RCC 7860 (cell line): ENCODE measurements at places on chromosomes 12 and 14.

DNA sequence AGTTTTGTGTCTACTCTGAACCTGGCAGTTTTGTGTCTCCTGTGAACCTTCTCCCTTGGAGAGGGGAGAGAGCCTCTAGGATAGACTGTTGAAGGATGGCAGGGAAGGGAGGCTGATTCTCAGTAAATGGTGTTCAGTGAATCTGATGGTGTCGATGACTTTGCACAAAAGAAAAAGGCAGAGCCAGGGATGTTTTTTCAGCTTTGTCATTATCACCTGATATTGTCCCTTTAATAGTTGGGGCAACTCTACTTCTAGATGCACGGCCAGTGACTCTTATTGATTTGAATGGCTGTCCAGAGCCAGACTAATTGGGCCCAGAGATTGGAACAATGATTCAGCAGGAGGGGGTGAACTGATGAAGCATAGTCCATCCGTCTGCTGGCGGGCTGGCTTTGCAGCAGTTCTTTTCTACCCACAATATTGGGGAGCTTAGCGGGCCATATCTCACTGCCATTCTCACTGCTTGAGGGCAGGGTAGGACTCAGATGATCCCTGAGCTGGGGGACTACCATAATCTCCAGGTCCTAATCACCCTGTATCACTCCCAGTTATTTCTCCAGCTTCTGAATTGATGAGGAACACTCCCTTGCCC is 93.1 kb downstream of the ADCK1 start:
- DNase-seq, result no peak

DNA sequence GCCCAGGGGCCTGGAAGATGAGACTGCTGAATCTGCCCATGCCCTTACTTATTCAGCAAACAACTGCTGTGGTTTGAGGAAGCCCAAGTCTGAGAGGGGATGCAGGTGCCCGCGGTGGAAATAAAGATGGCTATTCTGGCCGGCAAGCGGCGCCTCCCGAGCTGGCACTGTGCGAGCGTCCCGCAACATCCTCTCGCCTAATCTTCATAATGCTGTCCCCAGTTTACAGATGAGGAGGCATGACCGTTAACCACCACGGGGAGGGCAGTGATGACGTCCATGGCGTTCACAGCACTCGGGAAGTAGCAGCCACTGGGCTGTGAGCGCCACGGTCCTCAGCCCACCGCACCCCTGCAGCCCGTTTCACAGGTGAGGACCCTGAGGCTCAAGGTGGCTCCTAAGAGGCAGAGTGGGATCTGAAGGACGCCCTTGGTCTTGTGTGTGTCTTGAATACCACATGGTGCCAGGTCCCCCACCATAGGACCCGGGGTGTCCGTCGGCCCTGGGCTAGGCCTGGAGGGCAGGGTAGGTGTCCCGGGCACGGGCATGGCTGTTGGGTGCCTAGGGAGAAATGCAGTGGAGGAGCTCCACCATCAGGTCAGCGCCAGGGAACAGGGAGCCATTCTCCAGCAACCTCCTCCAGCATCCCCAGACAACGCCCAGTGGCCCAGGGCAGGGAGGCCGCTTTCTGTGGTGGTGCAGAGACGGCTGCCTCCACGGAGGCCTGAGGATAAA is 20.2 kb downstream of the CHGA start:
- DNase-seq, result no peak

- DNase-seq, result no peak
Observed at GRCh38 chr14:42023452-42023851, 416.8 kb downstream of the LRFN5 start.

- no peak for DNase-seq
Observed at GRCh38 chr12:1069846-1070245, 78.8 kb downstream of the ERC1 start.

DNA sequence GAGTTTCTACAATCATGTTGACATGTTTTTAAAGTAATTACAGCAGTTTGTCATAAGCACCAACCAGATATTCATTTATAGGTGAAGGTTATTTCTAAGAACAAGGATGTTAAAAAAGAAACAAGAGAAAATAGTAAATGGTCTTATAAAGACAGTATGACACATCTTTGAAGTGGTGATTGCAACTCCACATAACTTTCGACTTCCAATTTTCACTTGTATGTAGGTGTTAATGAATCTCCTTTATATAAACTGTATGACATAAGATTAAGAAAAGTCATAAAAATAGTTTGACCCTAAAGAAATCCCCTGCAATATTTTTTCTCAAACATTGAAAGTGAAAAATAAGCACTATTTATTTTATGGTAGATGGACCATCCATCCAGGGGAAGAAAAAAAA is 144.8 kb upstream of the PTPRQ start:
- DNase-seq, result no peak

DNA sequence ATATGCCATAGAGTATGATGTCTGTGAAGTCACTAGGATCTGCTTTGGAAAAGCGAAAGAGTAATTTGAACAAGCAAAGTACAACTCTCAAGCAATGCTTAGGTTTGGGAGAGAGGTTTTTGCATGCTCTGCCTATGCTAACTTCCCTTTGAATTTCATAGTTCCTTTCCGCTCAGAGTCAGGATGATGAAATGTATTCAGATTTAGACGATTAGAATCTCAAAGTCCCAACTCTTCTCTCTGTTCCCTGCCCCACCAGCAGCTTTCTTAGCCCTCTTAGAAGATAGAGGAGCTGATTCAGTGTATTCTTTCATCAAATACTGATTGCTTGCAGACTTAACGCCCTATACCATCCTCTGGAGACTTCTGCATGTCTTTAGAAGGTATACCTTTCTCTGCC is 11.5 kb downstream of the RAB5B start:
- DNase-seq, result no peak

DNA sequence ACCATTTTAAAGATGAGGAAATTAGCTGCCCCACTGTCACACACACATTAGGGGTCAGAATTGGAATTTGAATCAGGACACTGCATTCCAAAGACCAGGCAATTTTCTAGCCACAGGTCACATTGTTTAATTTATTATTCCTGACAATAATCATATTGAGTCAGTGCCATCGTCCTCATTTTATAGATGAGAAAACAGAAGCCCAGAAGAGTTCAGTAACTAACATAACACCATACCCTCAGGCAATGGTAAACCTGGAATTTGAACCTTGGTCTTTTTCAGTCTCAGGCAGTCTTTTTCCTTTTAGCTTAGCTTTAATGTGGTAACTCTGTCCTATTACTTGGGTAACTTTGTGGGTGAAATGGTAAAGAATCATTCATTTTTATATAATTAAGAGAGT is 330.3 kb upstream of the SYT1 start:
- no peak for DNase-seq

DNA sequence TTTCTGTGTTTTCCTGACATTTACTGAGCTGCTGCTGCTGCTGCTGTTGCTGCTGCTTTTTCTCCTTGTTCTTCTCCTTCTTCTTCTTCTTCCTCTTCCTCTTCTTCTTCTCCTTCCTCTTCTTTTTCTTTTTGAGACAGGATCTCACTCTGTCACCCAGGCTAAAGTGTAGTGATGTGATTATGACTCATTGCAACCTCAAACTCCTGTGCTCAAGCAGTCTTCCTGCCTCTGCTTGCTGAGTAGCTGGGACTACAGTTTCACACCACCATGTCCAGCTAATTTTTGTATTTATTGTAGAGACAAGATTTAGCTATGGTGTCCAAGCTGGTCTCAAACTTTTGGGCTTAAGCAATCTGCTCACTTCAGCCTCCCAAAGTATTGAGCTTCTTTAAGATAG is 95.8 kb downstream of the TMTC3 start:
- DNase-seq, result peak; percentile 81

GRCh38 chr12:51150777-51151176 is 22.2 kb downstream of the TFCP2 start:
- DNase-seq, result no peak

GRCh38 chr14:80940146-80940545 is 1.4 kb downstream of the CEP128 start:
- no peak for DNase-seq

- peak; percentile 58 for DNase-seq
Observed at GRCh38 chr12:105382771-105383622, 52.5 kb downstream of the C12orf75 start.

GRCh38 chr12:25319233-25319984 is 68.7 kb upstream of the KRAS start:
- DNase-seq, result no peak

DNA sequence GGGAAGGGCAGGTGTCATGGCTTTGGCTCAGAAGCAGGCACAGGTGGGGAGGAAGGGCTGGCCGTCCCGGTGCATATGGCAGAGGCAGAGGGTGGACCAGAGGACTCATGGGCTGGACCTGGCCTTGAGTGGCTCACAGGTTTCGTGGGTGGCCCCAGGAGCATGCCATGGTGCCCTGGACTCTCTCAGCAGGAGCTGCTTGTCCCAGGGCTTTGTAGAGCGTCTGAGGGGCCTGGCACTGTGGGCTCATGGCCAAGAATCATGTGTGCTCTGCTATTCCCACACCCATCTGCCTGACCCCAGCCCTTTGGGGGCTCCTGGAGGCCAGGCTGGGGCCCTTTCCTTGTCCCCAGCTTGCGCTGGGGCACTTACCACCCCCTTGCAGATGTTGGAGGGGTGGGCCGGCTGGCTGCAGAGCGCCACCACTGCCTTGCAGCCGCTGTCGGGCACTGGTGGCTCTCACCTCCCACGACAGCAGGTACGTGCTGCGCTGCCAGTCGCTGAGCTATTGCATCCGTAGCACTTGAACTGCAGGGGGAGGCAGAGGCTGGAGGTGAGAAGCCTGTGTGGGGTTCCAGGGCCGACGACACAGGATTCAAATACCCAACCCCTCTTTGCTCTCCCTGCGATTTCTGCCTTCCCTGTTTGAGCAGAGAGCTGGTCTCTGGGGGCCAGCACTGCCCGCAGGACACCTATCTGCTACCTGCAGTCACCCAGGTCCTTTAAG is 187.4 kb upstream of the PRMT8 start:
- no peak for DNase-seq

DNA sequence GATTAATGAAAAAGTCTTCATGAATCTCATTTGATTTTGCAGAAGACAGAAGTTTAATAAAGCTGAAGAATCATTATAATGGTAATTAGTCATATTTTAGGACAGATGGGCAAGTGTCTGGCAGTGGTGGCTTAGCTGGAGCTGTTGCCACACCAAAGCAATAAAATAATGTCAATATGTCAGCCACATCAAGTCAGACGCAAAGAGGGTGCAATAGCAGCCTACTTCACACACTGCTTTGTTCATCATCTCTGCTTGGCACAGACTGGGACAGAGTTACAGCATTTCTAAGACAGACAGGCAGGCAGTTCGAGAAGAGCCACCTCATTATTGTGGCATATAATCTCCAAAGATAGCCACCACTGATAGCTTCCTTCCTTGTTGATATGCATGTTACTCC is 16.9 kb upstream of the KRR1 start:
- DNase-seq, result no peak

DNA sequence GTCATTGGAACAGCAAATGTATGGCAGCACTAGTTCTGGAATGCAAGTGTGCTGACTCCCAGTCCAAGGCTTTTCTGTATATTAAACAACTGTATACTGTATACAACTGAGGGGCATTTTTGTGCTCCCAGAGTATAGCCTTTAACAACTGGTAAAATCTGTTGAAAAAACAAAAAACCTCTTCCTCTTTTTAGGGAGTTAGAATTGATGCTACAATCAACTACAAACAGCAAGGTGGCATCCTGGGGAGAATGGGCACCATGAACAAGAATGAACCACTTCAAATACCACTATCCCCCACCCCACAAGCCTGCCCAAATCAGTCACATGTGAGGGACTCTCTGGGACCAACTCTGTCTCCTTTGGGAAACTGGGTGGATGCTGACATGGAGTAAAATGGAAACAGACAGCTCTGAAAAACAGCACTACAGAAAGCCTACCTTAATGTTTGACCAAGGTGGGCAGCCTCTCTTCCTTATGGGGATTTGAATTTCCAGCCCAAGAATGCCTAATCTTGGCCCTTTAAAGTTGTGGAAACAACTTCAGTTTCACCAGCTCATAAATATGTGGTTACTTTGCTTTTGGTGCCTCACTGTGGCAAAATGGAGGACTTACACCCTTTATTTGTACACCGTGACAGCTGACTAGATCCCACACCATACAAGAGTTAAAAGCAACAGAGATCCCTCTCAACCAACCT is 7.5 kb downstream of the VTI1B start:
- peak; percentile 5 for DNase-seq

DNA sequence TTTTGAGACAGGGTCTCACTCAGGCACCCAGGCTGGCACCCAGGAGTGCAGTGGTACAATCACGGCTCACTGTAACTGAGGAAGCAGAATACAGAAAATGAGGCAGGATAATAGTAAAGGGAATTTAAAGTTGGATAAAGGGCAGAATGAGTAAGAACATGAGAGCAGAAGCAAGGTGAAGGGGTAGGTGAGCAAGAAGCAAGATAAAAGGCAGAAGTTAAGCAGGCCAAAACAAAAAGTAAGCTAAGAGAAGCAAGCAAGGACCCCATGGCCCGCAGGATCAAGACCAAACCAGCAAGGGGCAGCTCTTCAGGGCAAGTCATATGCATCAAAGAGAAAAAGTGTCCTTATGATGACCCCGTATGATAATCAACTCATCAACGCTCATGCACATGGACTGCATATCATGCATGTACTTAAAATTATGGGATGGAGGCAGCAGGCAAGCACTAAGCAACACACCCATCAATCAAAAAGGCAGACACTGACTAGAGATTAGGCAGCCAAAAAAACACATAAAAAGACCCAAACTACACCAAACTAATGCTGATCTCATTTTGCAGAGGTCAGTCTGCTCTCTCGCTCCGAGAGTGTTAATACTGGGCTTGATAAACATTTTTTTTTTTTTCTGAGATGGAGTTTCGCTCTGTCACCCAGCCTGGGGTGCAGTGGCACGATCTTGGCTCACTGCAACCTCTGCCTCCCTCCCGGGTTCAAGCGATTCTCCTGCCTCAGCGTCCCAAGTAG is 11.6 kb downstream of the TIMELESS start:
- no peak for DNase-seq

DNA sequence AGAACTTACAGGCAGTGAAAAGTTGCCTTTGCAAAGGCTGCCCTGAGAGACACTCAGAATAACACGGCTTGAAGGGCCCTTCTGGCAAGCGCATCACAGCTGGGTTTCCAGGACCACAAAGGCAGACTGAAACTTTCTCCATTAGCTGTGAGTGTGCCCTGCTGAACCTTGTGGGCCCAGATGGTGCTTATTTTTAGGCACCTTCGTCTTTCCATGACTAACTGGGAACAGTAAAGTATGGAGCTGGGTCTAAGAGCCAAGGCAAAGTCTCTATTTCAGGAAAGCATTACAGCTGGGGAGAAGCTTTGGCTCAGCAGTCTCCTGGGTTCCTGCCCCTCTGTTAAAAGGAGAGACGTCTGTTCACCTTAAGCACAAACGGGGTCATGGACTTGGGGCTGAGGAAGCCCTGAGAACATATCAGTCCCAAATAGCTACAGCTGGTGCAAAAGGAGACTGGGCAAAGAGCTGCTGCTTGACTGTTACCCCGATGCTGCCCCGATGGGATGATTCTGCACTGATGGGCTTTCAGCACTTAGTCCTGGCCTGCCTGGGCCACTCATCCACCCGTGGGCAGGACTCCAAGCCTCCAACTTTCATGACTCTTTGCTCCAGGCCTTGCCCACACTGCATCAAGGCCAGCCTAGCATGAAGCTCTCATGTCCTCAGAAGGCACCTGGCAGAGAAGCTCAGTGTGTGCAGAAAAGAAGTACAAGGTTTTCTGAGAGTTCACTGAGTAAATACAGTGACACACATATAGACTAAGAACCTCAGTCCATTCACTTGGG is 248.3 kb downstream of the PHLDA1 start:
- no peak for DNase-seq
